ENCODE measurements at places on chromosomes 7 and 10. TPM values are rescaled to one million over a fixed set of nuclear protein-coding genes. Genes with fewer than 3 reads are reported as not detected.

CAV2 gene
- 189 TPM for total RNA-seq

DPY19L1 gene
- 27.9 TPM for total RNA-seq

GPNMB gene
- 3.3 TPM for total RNA-seq

ARMC3 gene
- not detected for total RNA-seq

ASZ1 gene
- not detected for total RNA-seq

GNAT3 gene
- total RNA-seq = not detected

LLCFC1 gene
- total RNA-seq = not detected

FKBP6 gene
- not detected for total RNA-seq

TUBB8 gene
- not detected for total RNA-seq

UNCX gene
- not detected for total RNA-seq

COL1A2 gene
- 76.0 TPM for total RNA-seq

DGKI gene
- total RNA-seq = 1.4 TPM

MBL2 gene
- total RNA-seq = not detected

NSUN5 gene
- total RNA-seq = 11.9 TPM

CYTH3 gene
- total RNA-seq = 30.7 TPM

BRI3 gene
- 107 TPM for total RNA-seq

AKR1B15 gene
- total RNA-seq = not detected
